ENCODE measurements at places on chromosomes 16 and 17. TPM values are rescaled to one million over a fixed set of nuclear protein-coding genes. Genes with fewer than 3 reads are reported as not detected.
A peak's percentile ranks its signal among the peaks of the same experiment; 100 is the strongest.

DNA sequence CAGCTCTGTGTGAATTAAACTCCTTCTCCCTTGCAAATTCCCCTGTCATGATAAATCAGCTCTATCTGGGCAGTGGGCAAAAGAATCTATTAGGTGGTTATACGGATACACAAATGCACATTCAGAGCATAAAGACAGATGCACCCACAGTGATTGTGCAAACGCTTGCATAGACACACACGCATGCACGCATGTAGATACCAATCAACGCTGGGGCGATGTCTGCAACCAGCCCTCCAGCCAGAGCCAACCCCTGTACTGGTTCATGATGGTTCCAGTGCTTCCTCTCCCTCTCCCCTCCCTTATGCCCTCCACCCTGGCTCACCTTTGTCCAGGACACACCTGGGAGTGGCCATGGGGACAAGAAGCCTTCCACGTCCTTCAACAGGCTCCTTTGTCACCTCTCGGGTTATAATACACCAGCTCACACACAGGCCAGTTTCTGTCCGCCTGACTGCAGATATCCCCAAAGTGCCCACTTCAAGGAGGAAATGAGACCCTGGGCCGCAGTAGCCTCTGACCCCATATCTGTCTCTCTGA is 33.1 kb upstream of the SNN start:
- no peak for DNase-seq

- no peak for DNase-seq
Observed at GRCh38 chr17:34859652-34860051, 101.6 kb downstream of the CCT6B start.

- no peak for DNase-seq
Observed at GRCh38 chr16:2779978-2780898, 3.2 kb upstream of the ELOB start.

DNA sequence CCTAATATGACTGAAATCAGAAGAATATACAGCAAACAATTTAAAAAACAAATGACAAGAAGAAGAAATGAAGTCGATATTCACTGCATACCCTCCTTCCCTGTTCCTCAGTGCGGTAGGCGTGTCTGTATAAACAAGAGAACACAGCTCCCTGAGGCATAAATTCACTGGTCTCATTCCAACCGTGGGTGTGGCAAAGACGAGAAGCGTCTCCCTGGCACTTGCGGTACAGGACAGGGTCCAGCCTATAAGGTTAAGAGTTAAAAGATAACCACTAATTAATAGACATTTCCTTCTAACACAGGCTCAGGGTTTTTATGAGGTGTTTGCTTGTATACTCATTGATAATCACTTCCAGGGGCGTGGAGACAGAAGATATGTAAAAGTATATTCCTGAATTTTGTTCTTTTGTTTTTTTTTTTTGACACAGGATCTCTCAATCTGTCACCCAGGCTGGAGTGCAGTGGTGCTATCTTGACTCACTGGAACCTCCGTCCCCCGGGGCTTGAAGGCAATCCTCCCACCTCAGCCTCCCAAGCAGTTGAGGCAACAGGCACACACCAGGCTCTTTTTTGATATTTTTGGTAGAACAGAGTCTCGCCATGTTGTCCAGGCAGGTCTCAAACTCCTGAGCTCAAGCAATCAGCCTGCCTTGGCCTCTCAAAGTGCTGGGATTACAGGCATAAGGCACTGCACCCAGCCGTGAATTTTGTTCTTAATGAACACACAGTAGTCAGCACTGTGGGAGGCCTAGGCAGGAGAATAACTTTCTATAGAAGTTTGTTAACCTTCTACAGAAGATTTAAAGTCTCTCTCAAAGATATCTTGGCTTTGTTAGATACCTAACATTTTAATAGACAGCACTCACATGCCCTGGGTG is 59.1 kb upstream of the CLEC18B start:
- DNase-seq = peak; percentile 38

GRCh38 chr16:67580202-67580601 is 17.9 kb downstream of the CTCF start:
- DNase-seq = no peak

- DNase-seq = peak; percentile 69
Observed at GRCh38 chr16:11916524-11917285, 949 bp upstream of the GSPT1 start.

- DNase-seq = peak; percentile 53
Observed at GRCh38 chr17:19021622-19022083, 17.1 kb upstream of the FAM83G start.

DNA sequence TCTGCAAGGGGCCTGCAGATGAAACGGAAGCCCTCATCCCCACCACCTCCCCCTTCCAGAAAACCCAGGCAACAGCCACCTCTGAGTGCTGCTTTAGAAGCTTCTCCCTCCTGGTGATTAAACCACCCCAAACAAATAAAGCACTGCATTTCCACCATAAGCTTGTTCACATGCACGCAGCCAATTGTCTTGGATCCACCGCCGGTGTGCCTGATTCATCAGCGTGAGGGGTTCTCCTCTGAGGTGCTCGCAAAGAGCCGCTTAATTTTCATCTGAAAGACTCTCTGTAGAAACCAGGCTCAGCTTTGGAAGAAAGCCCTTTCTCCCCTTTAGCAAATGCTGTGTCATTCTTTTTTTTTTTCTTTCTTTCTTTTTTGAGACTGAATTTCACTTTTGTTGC is 155.2 kb upstream of the EEF2KMT start:
- DNase-seq = no peak

DNA sequence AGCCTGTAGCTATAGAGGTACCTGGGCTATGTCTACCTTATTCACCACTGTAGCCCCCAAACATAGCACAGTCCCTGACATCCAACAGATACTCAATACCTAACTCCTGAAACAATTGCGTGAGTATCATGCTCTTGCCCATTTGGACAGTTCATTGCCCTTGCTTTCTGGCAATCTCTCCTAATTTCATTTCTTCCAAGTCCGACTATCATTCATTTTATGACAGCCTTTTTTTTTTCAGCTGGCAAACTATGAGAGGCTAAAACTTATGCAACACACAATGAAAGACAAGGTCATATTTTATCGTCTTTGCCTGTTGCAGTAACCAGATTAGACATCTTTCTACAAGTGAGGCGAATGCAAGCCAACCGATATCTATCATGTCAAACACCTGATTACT is 169.2 kb downstream of the RBFOX1 start:
- DNase-seq = no peak

DNA sequence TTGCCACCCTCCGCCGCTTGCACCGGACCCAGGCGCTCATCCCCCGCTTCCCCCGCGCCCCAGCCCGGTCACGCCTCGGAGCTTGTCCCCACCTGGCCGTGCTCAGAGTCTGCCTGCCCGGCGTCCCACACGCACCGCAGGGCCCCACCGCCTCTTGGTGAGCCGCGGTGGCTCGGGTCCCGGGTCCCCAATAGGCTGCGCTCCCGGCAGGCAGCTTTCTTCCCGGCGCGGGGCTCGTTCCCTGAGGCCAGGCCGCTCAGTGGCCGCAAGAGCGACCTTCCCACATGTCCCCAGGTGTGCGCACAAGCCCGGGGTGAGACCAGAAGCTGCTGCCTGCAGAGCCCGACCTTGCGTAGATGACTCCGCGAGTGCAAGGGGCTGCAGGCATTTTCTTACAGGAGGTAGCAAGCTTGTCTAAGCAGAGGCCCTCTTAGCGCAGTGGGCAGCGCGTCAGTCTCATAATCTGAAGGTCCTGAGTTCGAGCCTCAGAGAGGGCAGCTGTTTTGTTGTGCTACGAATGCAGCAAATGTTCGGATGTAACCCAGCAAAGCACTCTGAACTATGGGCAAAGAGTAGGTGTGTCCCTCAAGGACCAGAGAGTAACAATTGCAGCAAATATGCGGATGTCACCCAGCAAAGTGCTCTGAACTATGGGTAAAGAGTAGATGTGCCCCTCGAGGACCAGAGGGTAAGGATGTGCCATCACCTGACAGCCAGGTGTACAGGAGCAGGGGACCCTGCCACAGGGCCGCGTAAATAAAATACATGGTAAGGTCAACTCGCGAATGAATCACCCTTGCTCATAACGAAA is 15.6 kb downstream of the TLE7 start:
- DNase-seq = peak; percentile 92

DNA sequence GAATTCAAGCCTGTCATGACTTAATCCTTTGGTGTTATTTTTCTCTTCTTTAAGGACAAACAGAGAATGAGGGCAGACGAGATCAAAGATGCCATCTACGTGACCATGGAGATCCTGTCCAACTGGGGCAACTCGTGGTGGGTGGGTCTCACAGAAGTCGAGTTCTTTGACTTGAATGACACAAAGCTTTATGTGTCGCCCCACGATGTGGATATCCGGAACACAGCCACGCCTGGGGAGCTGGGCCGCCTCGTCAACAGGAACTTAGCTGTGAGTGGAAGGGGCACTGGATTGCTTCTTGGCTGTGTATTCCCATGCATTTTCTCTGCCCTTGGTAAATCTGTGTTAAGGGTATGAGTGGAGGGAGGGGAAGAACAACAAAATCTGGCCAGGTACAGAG is 158.7 kb downstream of the KATNIP start:
- DNase-seq = no peak

BCL6B gene
- not detected for total RNA-seq

INCA1 gene
- total RNA-seq = 0.23 TPM
